ENCODE measurements at places on chromosomes 5 and 9.

- no peak for DNase-seq
Observed at GRCh38 chr9:108889649-108890067, 27.6 kb downstream of the ACTL7A start.

DNA sequence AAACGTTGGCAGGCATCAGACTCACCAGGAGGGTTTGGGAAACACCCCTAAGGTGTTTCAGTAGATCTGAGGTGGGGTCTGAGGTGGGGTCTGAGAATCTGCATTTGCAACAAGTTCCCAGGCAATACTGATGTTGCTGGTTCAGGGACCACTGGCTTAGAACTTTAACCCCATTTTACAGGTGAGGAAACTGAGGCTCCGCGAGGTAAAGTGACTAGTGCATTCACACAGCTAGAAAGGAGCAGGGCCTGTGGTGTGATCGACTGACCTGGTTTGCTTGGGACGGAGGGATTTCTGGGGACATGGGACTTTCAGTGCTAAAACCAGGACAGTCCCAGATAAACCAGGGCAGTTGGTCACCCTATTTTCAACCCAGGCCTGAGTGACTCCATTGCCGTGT is 81.4 kb upstream of the ZNF618 start:
- DNase-seq, result no peak

DNA sequence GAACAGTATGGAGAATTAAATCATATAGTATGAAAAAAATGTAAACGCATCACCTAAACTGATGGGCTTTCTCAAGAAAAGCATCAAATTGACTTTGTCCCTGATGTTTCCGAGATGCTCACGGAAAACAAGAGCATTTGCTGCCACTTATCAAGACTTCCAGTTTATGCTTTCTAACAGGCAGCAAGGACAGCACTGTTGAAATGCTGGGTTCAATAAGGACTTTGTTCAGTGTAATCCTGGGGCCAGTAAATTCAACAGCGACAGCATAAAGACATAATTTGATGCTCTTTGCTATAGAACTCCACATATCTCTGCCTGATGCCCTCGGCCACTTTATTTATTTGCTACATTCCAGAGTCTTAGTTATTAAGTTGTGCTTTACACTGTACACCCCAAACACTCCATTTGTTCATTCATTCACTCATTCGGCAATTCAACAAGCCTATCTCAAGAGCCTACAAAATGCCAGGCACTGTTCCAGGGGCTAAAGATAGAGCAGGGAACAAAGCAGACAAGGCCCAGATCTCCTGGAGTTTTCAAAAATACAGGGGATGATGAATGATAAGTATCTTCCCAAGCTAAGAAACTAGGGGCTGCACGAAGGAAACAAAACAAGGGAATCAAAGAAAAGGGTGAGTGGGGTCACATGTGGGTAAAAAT is 294.6 kb downstream of the ZNF608 start:
- DNase-seq, result no peak

- no peak for DNase-seq
Observed at GRCh38 chr9:7608261-7608660, 191.3 kb downstream of the DMAC1 start.

- DNase-seq, result no peak
Observed at GRCh38 chr5:89289604-89290003, 406.6 kb upstream of the MEF2C start.

Measured in stimulated activated CD4-positive, alpha-beta T cell treated with anti-CD3 and anti-CD28 coated beads, Interleukin-2, amount 100 ng/mL, for 48 hours (primary cell).